ENCODE measurements at places on chromosomes 5 and 9.

- DNase-seq, result no peak
These were observed 40.0 kb downstream of the CPLANE1 start for GRCh38 chr5:37208883-37209797.

- DNase-seq, result no peak
These were observed 1828.2 kb downstream of the MAT2B start for GRCh38 chr5:165333623-165334022.

DNA sequence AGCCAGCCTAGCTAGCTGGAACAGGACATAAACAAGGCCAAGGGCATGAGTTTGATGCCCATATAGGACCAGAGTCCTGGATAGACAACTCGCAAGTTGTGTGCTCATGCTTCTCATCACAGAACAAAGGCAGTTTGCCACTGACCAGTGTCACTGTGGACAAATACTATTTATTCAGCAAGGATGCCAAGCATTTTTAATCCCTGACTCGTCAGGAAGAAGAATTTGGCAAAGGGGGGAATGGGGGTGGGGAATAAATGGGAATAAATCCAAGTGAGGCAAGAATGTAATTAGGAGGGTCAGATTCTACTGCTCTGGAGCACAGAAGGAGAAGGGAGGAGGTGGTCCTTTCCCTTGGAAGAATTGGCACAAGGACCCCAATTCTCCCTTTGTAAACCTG lies 46.8 kb upstream of the ANKRD55 start:
- peak; percentile 71 for DNase-seq

GRCh38 chr5:647727-648126 lies 35.6 kb downstream of the CEP72 start:
- DNase-seq, result no peak
